ENCODE measurements at places on chromosomes 5 and 9. TPM values are rescaled to one million over a fixed set of nuclear protein-coding genes. Genes with fewer than 3 reads are reported as not detected.

DNA sequence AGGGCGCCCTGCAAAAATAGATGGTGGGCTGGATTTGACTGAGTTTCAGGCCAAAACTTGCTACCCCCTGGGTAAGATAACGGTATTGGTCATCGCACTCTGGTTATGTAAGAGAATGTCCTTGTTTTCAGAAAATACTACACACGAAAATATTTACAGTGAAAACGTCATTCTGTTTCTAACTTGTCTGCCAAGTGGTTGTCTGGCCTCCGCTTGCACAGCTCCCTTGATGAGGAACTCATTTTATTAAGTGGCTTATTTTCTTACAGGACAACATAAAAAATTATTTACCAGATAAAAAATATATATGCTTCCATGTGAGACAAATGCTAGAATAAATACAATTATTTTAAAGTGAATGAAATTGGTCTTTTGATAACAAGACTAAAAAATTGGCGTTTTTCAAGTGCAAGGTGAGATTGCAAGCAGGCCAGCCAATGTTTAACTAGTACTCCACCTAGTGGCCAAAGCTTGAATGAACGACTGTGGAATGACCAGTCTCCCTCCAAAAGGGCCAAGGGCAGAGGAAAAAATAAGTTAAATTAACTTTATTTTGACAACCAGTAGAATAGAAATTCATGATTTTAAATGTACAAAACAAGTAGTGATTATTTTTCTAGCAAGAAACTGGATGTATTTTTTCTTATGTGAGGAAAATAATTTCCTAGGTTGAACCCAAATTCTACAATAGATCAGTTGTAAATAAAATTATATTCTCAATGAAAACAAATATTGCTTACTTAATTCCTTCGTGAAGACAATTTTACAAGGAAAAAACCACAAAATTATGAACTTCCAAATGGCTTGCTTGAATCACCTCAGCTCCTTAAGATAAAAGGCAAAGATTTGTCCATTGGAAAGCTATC is 93.2 kb downstream of the ZFAND5 start:
- H3K27me3 ChIP-seq = peaks cover 1% of the 10 kb centered on the region
- no peak overlapping the region for H3K4me3 ChIP-seq
- H3K4me1 ChIP-seq = no peaks in the 10 kb centered on the region
- H3K36me3 ChIP-seq = no peaks in the 10 kb centered on the region
- H3K27ac ChIP-seq = no peak overlapping the region

DNA sequence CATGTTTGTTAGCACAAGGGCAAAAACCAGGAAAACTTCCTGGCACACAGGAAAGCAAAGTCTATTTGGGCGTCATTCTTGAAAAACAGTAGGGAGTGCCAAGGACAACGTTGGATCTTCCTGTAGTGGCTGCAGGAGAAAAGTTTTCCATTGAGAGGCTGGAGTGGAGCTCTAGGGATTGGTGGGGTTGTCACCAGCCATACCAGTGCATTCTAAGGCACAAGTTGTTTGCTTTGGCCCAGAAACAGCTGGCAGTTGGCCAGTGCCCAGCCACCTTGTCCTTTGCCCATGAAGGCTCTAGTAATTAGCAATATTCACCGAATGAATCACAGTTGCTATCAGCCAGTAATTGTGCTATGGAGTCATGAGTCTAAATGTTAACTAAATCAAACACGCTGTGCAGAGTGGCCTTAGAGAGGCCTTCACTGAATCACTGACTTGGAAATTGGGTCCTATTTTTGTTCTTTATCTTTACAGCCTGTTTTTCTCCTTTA is 26.4 kb downstream of the TNFSF15 start:
- H3K4me1 ChIP-seq = peaks cover 20% of the 10 kb centered on the region
- no peak overlapping the region for H3K27ac ChIP-seq
- H3K27me3 ChIP-seq = peaks cover 35% of the 10 kb centered on the region
- H3K36me3 ChIP-seq = no peaks in the 10 kb centered on the region

DNA sequence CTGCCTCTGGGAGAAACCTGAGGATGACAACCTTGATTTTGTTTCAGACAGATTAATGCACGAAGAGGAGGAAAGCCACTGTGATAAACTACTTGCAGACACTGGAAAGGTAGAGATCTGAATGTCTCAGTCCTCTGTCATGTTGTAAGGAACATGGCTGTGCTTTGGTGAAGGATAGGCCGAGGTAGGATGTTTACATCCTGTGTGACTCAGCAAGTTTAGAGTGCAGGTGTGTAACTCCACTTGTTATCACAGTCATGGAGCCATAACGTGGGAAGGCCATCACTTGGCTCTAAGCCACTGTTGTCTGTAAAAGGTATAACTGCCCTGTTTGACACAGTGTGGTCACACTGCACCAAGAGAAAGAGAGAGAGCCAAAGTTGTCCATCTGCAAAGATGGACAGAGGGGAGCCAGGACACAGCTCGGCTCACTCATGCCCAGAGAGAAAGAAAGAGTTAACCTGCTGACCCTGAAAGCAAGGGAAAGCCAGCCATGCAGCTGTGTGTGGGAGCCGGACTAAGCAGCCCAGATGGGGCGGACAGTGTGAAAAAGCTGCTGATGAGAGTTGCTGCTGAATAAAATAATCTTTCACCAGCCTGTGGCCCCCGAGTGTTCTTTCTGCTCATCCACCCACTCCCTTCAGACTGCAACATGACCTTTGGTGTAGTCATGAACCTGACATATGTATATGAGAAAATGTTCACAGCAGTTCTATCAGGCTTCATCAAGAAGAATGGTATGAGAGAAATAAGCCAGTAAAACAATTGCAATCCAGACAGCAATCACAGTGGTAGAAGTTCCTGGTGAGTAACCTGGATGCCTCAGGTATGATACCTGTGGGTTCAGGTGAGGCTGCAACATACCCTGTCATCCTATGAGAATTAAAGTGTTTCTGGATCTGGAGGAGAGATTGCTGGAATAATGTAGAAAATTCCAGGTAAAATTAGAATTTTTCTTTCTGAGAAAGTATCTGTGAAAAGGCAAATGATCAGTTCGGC is 115.9 kb downstream of the TARS1 start:
- H3K4me1 ChIP-seq = peaks cover 4% of the 10 kb centered on the region
- H3K27ac ChIP-seq = no peak overlapping the region
- no peak overlapping the region for H3K4me3 ChIP-seq
- no peak for DNase-seq

DNA sequence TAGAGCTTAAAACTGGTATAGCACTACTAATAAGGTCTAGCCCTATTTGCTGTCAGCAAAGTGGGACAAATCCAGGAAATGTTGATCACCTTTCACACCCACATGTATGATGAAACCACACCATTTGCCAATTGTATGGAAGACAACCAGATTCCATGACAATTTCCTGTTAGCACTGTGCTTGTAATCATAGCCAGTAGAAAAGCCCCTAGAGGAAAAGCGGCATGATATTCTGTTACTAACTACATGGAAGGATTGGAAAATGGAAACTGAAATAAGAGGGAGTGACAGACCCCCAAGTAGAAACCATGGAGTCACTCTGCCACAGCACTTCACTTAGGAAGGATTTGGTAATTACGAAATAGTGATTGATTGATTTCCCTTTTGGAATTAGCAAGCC is 923 bp downstream of the SPATA6L start:
- no peak overlapping the region for H3K27ac ChIP-seq
- H3K4me3 ChIP-seq = peak overlapping the region; percentile 37
- H3K4me1 ChIP-seq = peaks cover 58% of the 10 kb centered on the region
- peaks cover 10% of the 10 kb centered on the region for H3K27me3 ChIP-seq

The DDX4 gene
- total RNA-seq = 0.09 TPM

GRCh38 chr5:154697371-154697770 is 57.8 kb upstream of the LARP1 start:
- H3K27me3 ChIP-seq = peaks cover 8% of the 10 kb centered on the region
- H3K4me1 ChIP-seq = no peaks in the 10 kb centered on the region
- no peak for DNase-seq
- H3K27ac ChIP-seq = no peak overlapping the region
- no peaks in the 10 kb centered on the region for H3K36me3 ChIP-seq

- H3K4me1 ChIP-seq = peaks cover 7% of the 10 kb centered on the region
- no peaks in the 10 kb centered on the region for H3K36me3 ChIP-seq
- no peak overlapping the region for H3K4me3 ChIP-seq
- DNase-seq = no peak
- no peaks in the 10 kb centered on the region for H3K27me3 ChIP-seq
Measured at GRCh38 chr9:5485378-5486085, 24.8 kb upstream of the PDCD1LG2 start.

- H3K36me3 ChIP-seq = peaks cover 5% of the 10 kb centered on the region
- H3K4me3 ChIP-seq = no peak overlapping the region
- peaks cover 20% of the 10 kb centered on the region for H3K4me1 ChIP-seq
Measured at GRCh38 chr9:113398796-113399195, 2.3 kb downstream of the ALAD start.

GRCh38 chr9:69812068-69813000 is 8.3 kb upstream of the CFAP95 start:
- H3K27ac ChIP-seq = no peak overlapping the region
- H3K36me3 ChIP-seq = peaks cover 7% of the 10 kb centered on the region
- H3K27me3 ChIP-seq = peaks cover 2% of the 10 kb centered on the region
- no peak overlapping the region for H3K4me3 ChIP-seq
- H3K4me1 ChIP-seq = peaks cover 49% of the 10 kb centered on the region

DNA sequence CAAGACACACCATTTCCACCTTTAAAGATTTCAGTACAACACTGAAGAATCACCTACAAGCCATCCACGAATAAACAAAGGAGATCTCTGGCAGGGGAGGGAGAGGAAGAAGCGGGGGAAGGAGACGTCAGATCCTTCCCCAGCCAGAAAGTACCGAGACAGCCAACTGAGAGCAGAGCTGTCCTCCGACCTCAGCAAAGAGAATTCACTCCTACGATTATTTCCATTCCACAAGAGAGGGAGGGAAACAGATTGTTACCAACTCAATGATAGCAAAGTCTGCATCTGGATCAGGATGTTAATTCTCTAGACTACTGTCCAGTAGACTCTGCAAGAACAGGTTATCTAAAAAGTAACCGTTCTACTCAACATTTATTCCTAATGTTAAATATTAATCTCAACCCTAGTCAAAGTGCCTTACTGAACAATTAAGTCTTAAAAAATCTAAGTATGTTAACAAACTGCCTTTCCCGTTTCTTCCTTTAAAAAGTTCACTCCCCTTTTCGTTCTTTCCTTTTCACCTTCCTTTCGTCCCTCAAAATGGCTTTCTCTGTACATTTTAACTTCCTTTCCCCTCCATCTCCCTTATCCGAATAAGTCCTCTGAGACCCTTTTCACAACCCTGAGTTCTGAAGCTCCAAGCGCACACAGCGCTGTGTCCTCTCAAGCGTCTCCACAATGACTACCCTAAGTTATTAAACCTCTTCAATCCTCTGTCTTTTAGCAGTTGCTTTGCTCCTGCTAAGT is 1.4 kb downstream of the CHD1 start:
- peak; percentile 44 for DNase-seq
- H3K27ac ChIP-seq = peak overlapping the region; percentile 97
- peak overlapping the region; percentile 98 for H3K4me3 ChIP-seq
- H3K4me1 ChIP-seq = peaks cover 33% of the 10 kb centered on the region
- H3K27me3 ChIP-seq = no peaks in the 10 kb centered on the region
- peaks cover 61% of the 10 kb centered on the region for H3K36me3 ChIP-seq

DNA sequence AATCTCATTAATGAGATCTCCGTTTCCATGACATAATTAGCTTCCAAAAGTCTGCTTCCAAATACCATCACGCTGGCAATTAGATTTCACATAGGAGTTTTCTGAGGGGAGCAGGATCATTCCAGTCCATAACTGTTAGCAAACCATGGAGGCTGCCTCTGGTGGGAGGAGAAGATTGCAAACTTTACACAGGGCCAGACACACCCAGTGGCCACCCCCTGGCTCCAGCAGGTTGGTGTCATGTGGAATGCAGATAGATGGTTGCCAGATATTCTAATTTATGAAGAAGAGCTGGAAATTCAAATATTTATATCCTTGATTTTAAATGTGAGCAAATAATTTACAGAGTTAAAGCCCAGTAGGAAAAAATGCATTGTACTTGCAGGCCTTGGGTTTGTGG is 164.2 kb downstream of the ICE1 start:
- no peaks in the 10 kb centered on the region for H3K4me1 ChIP-seq
- no peaks in the 10 kb centered on the region for H3K27me3 ChIP-seq

The STK32A gene
- not detected for total RNA-seq

The SPATA31C1 gene
- not detected for total RNA-seq

DNA sequence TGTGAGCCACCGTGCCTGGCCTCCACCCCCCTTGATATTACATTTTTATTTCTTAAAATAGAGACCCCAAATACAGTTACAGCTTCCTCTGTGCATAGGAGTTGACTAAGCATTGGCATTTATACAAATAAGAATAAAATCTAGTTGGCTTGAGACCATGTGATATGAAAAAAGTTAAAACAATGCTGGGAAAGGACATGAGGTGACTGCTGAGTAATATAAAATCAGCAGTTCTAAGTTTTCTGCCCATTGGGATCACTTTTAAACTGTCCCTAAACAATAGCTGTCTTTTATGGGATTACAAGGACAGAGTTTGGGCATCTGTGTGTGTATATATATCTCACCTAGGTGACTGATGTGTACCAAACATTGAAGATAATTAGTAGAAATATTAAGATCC is 96.6 kb downstream of the UBE2R2 start:
- H3K36me3 ChIP-seq = peaks cover 46% of the 10 kb centered on the region
- H3K4me1 ChIP-seq = peaks cover 2% of the 10 kb centered on the region
- no peak overlapping the region for H3K4me3 ChIP-seq
- DNase-seq = no peak
- no peaks in the 10 kb centered on the region for H3K27me3 ChIP-seq

GRCh38 chr9:16619914-16620520 is 250.5 kb downstream of the BNC2 start:
- no peaks in the 10 kb centered on the region for H3K27me3 ChIP-seq
- no peaks in the 10 kb centered on the region for H3K36me3 ChIP-seq
- H3K4me1 ChIP-seq = no peaks in the 10 kb centered on the region
- H3K4me3 ChIP-seq = no peak overlapping the region

DNA sequence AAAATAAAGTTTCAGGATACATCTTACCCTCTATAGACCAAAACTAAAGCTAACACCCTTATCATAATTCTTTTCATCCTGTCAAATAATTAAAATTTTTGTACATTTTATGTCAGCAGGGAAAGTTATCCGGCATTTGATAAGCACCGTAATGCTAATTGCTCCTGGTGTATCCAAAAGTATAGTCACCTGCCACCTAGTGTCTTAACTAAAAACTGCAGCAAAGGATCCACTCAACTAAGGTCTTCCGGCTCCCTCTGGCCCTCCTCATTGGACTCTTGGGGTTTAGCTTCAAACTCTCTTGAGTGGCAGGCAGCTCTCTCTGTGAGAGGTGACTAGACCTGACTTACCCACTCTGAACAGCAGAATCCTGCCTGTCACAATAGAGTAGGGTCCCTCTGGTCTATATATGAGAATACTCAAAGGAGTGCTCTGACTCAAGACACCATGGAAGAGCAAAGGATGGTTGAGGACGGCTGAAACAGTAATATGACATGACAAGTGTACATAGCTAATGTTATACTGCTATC is 60.4 kb upstream of the CAST start:
- peaks cover 12% of the 10 kb centered on the region for H3K4me1 ChIP-seq
- DNase-seq = peak; percentile 26
- H3K4me3 ChIP-seq = no peak overlapping the region
- H3K36me3 ChIP-seq = no peaks in the 10 kb centered on the region
- H3K27me3 ChIP-seq = peaks cover 32% of the 10 kb centered on the region

Measured in activated T-helper 2 cell treated with anti-CD3 and anti-CD28 coated beads, Interferon-gamma antibody, Interleukin-2, Interleukin-4, amounts not matched to agents 10 μg/mL and 5 μg/mL and 100 μg/mL, durations not matched to agents 14 hours and 24 hours and 36 hours (primary cell).